ENCODE measurements at places on chromosomes 6 and 20.

DNA sequence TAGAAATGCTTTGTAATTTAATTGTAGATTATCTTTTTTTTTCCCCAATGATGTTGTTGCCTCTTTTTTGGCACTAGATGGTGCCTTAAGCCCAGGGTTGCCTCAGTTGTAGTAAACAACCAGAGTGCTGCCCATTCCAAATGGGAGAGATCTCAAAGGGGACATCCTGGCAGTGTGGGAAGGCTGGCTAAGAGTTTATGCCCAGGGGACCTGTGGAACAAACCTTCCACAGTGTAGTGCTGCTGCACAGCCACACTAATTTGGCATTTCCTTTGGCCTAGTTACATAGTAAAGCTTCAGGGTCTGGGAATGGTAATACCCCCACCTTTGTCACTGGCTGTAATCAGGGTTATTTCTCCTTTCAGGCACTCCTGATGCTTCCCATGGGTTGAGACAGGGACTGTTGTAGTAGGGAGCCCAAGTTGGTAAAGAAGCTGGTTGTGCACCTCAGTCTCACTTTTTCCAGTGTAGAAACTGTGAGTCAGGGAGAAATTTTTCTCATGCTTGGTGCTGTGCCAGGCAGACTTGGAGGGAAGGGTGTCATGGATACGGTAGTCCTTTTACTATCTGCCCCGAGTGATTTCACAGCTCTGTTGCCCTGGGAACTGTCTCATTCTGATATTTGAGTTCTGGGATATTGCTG, 177.8 kb upstream of the ECI2 start:
- DNase-seq, result no peak

- DNase-seq, result no peak
These were observed 57.2 kb downstream of the KLHL31 start for GRCh38 chr6:53608396-53608795.

DNA sequence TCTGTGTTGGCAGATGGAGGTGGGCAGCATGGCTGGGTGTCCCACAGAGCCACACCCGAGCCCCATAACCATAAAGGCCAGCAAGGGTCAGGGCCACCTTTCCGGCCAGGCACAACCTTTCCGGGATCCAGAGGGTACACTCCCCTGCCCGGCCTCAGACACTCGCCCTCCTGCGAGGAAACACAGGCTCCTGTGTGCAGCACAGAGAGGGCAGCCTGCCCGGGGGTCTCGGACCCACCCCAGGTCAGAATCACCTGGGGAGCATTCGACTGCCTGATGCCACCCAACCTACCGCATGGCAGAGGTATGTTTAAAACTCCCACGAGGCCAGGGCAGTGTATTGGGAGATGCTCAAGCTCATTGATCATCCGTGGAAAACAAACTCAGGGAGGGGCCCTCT, 260.3 kb downstream of the TAF4 start:
- DNase-seq, result no peak

DNA sequence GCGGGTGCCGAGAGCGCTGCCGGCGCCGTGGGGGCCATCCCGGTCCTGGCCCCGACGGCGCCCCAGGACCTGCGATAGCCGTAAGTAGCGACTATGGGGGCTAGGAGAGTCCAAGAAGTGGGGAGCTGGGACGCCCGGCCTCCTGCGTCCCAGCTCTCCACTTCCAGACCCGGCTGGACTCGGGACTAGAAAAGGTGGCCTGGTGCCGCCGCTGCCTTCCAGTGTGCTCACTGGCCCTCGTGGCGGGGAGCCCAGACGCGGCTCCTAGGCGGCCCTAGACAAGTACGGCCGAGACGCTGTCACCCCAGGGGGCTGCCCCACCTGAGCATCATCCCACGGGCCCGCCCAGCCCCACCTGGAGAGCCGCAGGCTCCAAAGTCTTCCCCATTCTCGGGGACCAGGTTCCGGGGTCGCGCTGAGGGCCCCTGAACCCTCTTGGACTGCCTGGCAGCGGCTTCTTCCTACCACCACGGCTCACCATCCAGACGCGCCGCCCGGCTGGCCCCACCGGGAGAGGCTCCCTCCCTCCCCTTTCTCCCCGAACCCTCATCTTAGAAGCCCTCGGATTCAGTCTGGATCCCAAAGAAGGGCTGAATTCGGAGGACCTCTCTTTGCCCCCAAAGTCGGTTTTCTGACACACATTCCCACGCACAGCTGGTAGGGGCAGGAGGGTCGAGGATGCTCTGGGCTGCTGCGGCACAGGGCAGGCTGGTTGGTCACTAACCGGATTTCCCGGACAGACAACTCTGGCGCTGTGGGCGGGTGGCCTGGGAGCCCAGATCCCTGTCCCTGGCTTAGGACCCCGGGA, 870 bp upstream of the MDFI start:
- no peak for DNase-seq

DNA sequence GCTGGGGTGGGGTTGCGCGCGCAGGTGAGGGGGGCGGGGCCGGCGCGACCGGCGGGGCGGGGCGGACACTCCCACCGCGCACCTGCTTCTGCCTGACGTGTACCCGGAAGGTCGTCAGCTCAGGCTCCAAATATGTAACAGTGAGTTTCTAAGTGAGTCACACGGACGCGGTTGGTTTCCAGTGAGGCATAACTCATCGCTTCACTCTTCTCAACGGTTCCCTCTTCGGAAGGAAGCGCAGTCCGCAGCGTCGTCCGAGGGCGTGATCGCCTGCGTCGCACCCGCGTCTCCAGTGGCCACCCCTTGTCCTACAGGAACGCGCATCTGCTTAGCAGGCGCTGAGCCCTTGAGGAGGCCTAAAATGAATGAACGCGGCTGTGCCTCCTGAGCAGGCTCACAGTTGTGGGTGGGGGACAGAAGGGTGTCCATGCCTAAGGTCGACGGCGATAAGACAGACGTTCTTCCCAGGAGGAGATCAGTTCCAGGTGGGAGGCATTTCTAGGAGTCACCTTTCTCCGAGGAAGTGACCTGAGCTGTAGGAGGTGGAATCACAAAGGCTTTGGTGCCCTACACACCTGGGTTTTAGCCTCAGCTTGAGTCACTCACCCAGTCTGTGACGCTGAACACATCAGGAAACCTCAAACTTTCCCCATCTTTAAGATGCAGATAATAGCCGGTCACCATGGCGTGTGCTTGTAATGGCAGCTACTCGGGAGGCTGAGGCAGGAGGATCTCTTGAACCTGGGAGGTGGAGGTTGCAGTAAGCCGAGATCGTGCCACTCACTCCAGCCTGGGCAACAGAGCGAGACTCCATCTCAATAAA, 50.9 kb upstream of the EZR start:
- peak; percentile 84 for DNase-seq

GRCh38 chr6:124033501-124033900, 229.8 kb downstream of the NKAIN2 start:
- no peak for DNase-seq

DNA sequence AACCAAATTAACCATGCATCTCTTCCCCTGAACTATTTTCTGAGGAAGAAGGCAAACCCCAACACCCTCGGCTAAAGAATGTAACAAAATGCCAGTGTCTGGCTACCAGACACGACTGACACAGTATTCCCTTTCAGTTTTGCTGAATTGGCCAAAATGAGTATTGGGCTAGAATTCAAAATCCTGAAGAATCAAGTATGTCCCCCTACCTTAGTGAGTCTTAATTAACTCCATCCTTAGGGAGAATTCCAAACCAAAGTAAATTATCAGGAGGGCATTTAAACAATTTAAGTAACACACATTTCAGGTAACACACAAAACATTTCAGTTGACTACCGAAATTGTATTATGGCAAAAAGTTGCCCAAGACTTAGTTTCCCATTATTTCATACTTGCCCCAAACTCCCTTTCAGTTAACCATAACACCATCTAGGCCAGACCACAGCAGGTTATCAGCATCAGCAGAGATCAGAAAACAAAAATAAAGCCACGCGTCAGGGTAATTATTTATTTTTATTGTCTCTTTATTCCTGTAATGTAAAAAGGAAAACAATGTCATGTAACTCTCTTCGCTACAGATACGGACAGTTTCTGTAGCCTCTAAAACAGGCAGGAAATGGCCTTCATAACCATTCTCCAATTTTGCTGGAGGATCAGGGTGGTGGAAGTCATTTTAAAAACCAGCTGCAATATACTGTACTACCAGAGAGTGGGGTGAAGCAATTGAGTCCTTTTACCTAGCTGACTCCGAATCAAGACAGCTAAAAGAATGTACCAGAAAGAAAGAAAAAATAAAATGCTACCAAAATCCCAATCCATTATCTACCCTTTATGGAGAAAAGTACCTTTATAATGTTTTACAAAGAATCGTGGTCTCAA, 1.9 kb downstream of the SNX5 start:
- no peak for DNase-seq

DNA sequence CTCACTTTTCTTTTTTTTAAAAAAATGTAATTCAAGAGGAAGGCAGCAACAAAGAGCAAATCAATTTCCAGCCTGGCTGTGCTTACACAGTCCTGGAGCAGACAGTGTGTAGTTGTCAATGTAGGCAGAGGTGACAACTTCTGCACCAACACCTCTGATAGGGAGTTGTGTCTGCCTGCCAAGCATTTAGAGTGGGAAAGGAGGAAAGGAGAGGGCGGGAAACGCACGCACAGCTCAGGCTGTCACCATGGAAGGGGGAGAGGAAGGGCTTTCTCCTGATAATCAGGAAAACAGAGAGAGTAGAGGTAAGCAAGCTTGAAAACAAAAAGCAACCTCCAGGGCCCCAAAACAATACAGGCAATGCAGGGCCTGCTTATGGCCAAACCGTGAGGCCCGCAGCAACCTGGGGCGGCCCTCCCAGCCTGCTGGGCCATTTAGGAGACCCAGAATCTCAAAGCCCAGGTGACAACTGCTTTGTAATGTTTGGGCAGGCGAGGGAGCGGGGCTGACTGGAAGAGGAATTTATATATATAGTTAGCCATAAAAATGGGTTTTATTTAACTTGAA, 41.5 kb upstream of the GFOD1 start:
- DNase-seq, result no peak

GRCh38 chr6:87674290-87674689, 27.7 kb downstream of the AKIRIN2 start:
- no peak for DNase-seq

All from NCI-H1436 treated with DMSO at 0.1 percent for 48 hours (cell line).